Vagina (tissue), 2 donors: ENCODE measurements at places on chromosomes 3 and 15. TPM values are rescaled to one million over a fixed set of nuclear protein-coding genes. Genes with fewer than 3 reads are reported as not detected.

The TRAT1 gene
- total RNA-seq = 0.98 TPM

The UNC45A gene
- 62.1 TPM for total RNA-seq

The AMT gene
- 6.1 TPM for total RNA-seq

The FSTL1 gene
- total RNA-seq = 387 TPM

The CSPG4 gene
- total RNA-seq = 23.1 TPM

The SHC4 gene
- total RNA-seq = 0.25 TPM

The UBA3 gene
- 84.7 TPM for total RNA-seq

The FAM81A gene
- total RNA-seq = 0.49 TPM

The CFAP100 gene
- total RNA-seq = not detected

The FAM219B gene
- total RNA-seq = 51.6 TPM

The TMEM212 gene
- not detected for total RNA-seq

The SKOR1 gene
- 0.25 TPM for total RNA-seq

DNA sequence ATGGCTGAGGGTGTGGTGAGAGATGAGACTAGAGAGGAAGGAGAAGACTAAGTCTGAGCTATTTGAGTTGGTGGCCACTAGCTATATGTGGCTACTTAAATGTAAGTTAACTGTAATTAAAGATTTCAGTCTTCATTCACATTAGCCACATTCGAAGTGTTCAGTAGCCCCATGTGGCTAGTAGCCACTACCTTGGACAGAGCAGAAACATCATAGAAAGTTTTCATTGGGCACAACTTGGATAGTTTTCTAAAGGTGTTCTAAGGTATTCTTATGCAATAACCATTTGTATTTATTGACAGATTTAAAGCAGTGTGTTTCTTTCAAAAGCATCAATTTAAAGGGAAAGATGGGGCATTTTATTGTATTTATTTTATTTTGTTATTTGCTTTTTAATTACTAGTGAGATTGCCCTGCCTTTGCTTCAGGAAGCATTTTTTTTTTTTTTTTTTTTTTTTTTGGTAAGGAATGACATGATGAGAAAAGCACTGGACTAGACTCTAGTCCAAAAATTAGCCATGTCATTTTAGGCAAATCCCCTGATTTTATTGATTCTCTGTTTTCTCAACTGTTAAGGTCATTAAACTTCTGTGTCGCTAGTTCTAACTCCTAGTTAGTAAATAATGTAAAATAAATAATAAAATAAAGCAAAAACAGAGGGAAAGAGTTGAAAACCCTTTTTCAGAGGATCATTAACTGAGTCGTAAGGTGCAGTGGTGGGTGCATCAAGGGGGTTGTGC is 153.0 kb upstream of the ROBO2 start:
- no peaks in the 10 kb centered on the region for H3K4me1 ChIP-seq
- no peak overlapping the region for H3K27ac ChIP-seq
- no peaks in the 10 kb centered on the region for H3K36me3 ChIP-seq
- no peaks in the 10 kb centered on the region for H3K27me3 ChIP-seq
- DNase-seq = no peak

DNA sequence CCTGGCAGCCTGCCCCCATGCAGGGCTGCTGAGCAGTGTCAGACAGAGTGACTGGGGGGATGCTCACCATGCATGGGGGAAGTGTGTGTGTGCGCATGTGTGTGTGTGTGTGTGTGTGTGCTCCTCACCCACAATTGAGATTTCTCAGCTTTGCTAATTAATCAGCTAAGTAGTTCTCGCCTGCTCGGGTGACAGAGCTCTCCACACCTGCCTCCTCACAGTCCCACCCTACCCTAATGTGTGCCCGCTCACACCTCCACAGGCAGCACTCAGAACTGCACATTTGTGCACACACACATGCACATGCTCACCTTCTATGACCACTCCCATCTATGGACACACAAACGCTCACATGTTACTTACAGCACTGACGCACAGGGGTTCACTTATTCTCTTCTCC is 37.3 kb downstream of the CACNA2D2 start:
- H3K4me3 ChIP-seq = no peak overlapping the region
- no peak overlapping the region for H3K27ac ChIP-seq
- H3K27me3 ChIP-seq = no peaks in the 10 kb centered on the region
- H3K4me1 ChIP-seq = no peaks in the 10 kb centered on the region
- no peak for DNase-seq

DNA sequence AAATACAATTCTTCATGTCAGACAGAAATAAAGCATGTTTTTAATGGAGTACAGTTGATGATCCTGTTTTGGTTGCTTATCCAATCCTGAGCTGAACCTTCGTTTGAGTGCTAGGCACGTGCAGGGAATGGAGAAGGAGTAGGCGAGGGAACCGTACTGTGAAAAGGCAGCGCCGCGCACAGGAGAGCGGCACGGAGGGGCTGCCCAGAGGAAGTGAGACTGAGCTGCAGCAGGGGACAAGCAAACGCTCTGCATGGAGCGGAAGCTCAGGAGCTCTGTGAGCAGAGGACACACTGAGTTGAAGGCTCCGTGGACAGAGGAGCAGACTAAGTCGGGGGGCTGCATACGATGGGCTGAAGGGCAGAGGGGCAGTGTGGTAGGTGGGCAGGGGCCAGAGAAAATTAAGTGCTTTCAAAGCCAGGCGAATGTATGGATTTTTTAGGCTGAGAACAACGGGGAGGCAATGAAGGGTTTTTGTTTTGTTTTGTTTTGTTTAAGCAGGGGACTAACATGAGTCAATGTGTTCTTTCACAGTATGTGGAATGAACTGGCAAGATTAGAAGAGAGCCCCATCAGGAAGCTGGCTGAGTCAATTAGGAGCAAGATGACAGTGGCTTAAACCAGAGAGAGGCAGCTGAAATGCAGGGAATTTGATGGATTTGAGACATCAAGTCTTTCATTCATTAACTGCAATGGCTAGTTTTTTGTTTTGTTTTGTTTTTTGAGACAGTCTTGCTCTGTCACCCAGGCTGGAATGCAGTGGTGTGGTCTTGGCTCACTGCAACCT is 23.8 kb upstream of the TM2D3 start:
- H3K27me3 ChIP-seq = no peaks in the 10 kb centered on the region
- H3K27ac ChIP-seq = no peak overlapping the region
- no peak overlapping the region for H3K4me3 ChIP-seq

DNA sequence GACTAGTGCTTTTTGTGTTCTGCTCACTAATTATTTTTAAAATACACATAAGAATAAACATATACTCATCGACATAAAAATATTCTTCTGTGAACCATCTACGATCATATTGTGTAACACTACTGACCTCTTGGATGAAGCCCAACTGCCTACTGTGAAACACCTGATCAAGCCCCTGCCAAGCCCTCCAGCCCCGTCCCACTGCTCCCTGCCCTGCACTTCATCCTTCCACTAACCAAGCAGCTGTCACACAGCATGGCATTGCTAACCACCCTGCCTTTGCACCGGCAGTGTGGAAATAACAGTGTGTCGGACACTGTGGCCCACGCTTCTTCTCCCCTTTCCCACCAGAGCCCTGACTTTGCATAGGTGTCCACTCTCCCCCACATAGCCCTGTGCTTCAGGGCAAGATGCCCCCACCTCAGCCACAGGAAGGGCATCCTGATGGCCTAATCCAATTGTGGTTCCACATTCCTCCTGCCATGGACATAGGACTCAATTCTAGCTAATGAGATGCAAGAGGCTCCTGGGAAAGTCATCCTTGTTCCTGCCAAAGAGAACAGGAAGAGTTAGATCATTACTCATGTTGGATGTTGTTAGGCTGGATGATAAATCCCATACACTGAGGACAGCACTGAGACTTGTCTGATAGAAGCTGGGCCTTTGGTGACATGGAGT is 35.0 kb upstream of the ARID3B start:
- H3K36me3 ChIP-seq = no peaks in the 10 kb centered on the region
- no peak overlapping the region for H3K4me3 ChIP-seq
- no peaks in the 10 kb centered on the region for H3K4me1 ChIP-seq
- no peaks in the 10 kb centered on the region for H3K27me3 ChIP-seq

GRCh38 chr15:89399238-89400115 is 64.9 kb upstream of the POLG start:
- H3K4me1 ChIP-seq = peaks cover 22% of the 10 kb centered on the region
- peaks cover 10% of the 10 kb centered on the region for H3K27me3 ChIP-seq
- H3K36me3 ChIP-seq = no peaks in the 10 kb centered on the region
- no peak overlapping the region for H3K27ac ChIP-seq
- DNase-seq = no peak

GRCh38 chr15:26260517-26261133 is 397.5 kb upstream of the ATP10A start:
- no peaks in the 10 kb centered on the region for H3K36me3 ChIP-seq
- H3K27me3 ChIP-seq = no peaks in the 10 kb centered on the region
- no peak overlapping the region for H3K27ac ChIP-seq
- no peaks in the 10 kb centered on the region for H3K4me1 ChIP-seq
- DNase-seq = no peak

DNA sequence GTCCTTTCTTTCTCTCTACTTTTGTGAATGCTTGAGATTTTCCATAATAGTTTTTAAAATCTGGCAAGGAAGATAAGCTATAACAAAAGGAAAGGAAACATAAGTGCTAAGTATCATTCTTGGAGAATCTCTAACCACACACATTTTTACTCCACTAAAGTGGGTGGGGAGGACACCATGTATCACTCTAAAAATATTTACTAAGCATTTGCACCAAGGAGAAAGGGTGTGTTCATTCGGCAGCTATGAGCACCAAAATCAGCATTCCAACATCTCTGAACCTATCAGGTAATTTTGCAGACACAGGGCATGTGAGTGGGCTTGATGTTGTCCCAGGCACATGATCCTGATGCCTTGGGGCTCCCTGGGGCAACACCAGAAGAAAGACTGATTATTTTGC is 5.5 kb downstream of the B4GALT4 start:
- H3K36me3 ChIP-seq = peaks cover 36% of the 10 kb centered on the region
- H3K27ac ChIP-seq = no peak overlapping the region
- no peak overlapping the region for H3K4me3 ChIP-seq
- H3K4me1 ChIP-seq = peaks cover 31% of the 10 kb centered on the region
- no peaks in the 10 kb centered on the region for H3K27me3 ChIP-seq

- H3K27ac ChIP-seq = no peak overlapping the region
- no peaks in the 10 kb centered on the region for H3K36me3 ChIP-seq
- no peaks in the 10 kb centered on the region for H3K27me3 ChIP-seq
- DNase-seq = no peak
- peaks cover 28% of the 10 kb centered on the region for H3K4me1 ChIP-seq
Measured at GRCh38 chr3:107959550-107960154, 131.2 kb downstream of the CD47 start.

GRCh38 chr3:74617776-74618175 is 3.3 kb upstream of the CNTN3 start:
- no peak overlapping the region for H3K27ac ChIP-seq
- DNase-seq = no peak
- no peaks in the 10 kb centered on the region for H3K36me3 ChIP-seq
- H3K4me3 ChIP-seq = no peak overlapping the region

DNA sequence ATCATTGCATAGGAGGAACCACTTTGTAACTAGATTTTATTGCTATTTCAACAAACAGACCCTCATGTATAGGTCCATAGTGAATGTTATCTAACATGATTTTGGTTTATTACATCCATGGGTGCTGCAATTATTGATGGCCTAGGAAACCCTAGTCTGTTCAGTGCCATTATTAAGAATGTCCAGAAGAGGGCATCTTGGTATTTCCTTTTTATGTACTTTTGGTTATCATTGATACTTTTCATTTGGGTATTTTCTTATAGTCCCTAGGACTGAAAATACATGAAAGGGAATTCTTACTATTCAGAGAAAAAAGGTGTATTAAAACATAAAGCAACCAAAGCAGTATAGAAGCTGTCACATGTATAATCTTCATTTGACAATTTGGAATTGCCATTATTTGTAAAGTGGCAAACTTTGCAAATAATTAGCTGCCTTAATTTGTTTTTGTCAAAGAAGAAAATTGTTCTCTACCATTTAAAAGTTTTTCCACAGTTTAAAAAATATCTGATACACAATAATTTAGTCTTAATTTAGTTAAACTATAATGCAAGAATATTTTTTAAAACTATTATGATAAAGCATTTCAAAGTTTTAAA is 48.7 kb downstream of the CNOT10 start:
- H3K27me3 ChIP-seq = no peaks in the 10 kb centered on the region
- H3K4me3 ChIP-seq = no peak overlapping the region
- H3K27ac ChIP-seq = no peak overlapping the region
- peaks cover 21% of the 10 kb centered on the region for H3K36me3 ChIP-seq

- no peaks in the 10 kb centered on the region for H3K27me3 ChIP-seq
- no peak overlapping the region for H3K27ac ChIP-seq
- no peak for DNase-seq
- no peaks in the 10 kb centered on the region for H3K36me3 ChIP-seq
Measured at GRCh38 chr3:180383332-180384020, 218.5 kb upstream of the TTC14 start.

DNA sequence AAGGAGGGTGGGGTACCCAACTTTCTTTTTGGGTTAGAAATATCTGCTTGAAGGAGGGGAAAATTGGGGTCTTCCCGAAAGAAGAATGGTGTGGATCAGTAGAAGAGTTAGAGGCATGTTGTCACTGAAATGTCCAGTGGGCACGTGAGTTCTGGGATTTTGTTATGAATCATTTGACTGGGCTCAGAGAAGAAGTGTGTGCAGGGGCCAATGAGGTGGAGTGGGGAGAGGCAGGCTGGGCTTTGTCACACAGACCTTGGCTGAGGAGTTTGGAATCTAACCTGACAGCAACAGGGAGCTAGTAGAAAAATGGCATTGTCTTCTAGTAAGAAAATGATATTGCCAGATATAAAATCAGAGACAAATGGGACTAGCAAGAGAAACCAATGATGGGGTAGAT is 436.8 kb downstream of the MFSD1 start:
- no peak overlapping the region for H3K4me3 ChIP-seq
- H3K27me3 ChIP-seq = no peaks in the 10 kb centered on the region
- no peak for DNase-seq
- no peaks in the 10 kb centered on the region for H3K4me1 ChIP-seq
- no peaks in the 10 kb centered on the region for H3K36me3 ChIP-seq
- no peak overlapping the region for H3K27ac ChIP-seq

DNA sequence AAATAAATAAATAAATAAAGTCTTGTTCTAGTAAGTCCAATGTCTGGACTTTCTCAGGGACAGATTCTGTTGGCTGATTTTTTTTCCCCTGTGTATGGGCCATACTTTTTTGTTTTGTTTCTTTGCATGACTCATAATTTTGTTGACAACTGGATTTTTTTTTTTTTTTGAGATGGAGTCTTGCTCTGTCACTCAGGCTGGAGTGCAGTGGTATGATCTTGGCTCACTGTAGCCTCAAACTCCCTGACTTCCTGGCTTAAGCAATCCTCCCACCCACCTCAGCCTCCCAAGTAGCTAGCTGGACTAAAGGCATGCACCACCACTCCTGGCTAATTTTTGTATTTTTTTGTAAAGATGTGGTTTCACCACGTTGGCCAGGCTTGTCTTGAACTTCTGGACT is 38.9 kb downstream of the TICRR start:
- no peaks in the 10 kb centered on the region for H3K36me3 ChIP-seq
- no peak overlapping the region for H3K27ac ChIP-seq
- H3K4me1 ChIP-seq = no peaks in the 10 kb centered on the region
- DNase-seq = no peak
- H3K27me3 ChIP-seq = no peaks in the 10 kb centered on the region
- H3K4me3 ChIP-seq = no peak overlapping the region

- DNase-seq = no peak
- H3K4me3 ChIP-seq = no peak overlapping the region
- H3K4me1 ChIP-seq = no peaks in the 10 kb centered on the region
- no peak overlapping the region for H3K27ac ChIP-seq
Measured at GRCh38 chr3:104291437-104291851, 1075.3 kb upstream of the ALCAM start.
